T-cell (primary cell): ENCODE measurements at places on chromosomes 2 and 18.

DNA sequence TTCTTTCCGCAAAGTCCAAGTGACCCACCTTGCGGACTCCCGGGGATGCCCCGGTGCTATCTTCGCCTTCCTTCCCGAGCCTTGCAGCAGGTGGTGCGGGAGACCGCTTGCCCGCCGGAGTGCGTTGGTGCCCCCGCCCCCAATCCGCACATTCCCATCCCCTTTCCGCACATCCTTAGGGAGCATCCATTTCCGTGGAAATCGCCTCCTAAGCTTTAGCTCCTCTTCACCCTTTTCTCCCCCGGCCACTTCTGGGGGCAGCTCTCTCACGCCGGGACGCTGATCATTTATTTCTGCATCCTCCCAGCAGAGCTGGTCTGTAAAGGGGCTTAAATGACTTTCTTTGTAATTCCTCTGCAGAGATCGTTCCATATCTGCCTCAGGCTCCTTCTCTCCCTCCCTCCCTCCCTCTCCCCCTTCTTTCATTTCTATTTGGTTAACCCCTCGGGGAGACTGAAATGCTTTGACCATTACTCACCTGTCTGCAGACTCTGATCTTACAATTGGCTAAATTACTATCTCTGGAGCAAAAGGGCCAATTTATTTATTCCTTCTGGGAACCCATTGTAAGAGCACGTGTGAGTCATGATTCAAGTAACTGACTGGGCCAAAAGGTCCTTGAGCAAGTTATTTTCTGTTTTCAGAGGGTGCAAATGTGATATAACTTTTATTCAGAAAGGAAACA lies 1.3 kb upstream of the LYPD1 start:
- no peak for DNase-seq

GRCh38 chr2:187302116-187302515 lies 145.9 kb downstream of the CALCRL start:
- no peak for DNase-seq

GRCh38 chr2:119259296-119259860 lies 35.7 kb downstream of the STEAP3 start:
- DNase-seq, result no peak

GRCh38 chr2:19753818-19754217 lies 148.0 kb downstream of the TTC32 start:
- no peak for DNase-seq

DNA sequence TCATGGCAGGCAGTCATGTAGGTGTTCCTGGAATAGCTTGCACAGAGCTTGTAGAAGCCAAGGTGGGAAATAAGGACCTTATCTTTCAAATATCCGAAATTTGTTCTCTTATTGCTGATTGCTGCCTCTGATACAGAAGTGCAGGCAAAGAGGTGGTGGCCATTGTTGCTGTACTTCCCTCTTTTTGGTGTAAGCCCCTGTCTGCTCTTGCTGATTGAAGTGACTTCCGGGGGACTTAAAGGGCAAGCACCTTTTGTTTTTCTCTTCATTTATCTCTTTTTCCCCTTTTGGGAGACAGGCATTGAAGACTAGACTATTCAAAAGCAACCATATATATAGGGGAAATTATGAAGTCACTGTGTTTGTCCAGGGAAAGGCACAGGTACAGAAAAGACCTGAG lies 131.6 kb upstream of the OTX1 start:
- DNase-seq, result no peak

DNA sequence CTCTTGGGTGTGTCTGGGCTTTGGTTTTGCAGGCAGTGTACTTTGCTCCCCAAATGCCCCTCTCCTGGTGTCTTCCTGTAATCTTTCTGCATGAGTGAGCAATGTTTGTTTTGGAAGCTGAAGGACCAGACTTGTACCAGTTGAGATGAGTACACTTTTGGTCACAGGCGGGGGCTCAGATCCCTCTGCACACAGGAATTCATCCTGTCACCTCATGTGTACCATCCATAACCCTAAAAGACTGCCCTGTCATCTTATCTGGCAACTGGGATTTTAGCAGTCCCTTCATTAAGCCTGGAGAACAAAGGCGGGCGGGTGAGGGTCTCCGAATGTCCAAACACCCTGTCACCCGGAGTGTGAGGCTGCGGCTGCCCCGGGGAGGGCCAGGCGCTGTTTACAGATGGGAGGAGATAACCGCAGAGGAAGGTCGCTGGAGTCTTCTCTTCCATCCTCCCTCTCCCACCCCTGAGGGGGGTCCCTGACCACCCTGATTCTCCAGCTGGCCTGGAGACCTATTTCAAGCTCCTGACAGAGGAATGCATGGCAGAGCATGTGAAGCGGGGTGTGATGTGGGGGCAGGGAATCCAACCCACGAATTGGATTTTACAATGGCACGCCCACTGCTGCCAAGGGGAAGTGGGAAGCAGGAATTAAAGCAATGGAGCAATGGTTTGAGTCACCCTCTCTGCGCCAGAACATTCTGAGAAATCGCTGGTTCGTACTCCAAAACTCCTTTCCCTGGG lies 158.2 kb upstream of the MYCN start:
- DNase-seq, result no peak

DNA sequence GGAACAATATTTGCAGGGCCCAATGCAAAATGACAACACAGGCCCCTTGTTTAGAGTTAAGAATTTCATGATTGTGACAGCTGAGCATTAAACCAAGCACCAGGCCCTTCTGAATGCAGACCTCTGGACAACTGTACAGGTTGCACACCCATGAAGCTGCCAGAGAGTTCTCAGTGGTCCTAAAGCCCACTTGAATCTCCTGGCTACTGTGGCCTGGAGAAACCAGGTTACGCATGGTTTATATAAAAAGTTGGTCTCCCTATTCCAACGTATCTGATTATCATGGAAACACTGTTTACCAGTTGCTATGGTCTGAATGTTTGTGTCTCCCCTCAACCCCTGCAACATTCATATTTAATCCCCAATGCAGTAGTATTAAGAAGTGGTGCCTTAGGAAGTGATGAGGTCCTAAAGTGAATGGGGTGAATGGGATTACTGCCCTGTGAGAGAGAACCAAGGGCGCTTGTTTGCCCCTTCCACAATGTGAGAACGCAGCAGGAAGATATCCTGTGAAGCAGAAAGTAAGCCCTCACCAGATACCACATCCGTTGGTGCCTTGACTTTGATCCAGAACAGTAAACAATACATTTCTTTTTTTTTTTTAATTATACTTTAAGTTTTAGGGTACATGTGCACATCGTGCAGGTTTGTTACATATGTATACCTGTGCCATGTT lies 48.0 kb upstream of the ANXA4 start:
- DNase-seq, result peak; percentile 23

DNA sequence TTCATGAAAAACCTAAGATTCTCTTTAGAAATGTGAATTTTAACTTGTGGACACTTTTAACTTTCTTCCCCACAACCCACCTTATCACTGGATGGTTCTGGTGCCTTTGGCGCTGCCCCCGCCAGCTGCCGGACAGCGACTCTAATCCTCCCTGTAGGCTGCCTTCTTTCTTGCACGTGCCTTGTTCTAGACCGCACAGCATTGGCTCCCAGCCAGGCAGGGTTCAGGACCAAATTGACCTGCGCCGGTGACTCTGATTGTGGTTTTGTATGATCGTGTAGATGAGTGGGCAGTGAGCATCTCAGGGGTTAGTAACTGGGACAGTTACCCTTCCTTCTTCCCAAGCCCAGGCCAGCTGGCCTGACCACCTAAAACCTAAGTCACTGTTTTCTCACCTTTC lies 106.8 kb downstream of the ASAP2 start:
- no peak for DNase-seq

GRCh38 chr2:68251187-68251854 lies 1.0 kb downstream of the PPP3R1 start:
- DNase-seq, result peak; percentile 71

GRCh38 chr2:113198790-113199612 lies 25.2 kb downstream of the PSD4 start:
- DNase-seq, result peak; percentile 74

DNA sequence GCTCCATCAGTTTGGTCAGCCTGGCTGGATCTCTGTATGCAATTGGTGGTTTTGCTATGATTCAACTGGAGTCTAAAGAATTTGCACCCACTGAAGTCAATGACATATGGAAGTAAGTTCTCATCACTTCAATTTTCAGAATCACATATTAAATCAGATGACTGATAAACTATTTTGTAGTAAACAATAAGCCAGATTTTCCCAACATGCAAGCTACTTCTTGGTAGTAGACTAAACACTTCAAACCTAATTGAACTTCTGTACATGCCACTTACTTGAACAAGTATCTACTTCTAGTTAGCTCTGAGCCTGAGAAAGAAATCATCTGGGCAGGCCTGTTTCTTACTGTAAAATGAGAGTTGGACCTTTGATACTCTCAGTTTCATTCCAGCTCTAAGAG lies 11.4 kb downstream of the KLHL41 start:
- DNase-seq, result no peak

DNA sequence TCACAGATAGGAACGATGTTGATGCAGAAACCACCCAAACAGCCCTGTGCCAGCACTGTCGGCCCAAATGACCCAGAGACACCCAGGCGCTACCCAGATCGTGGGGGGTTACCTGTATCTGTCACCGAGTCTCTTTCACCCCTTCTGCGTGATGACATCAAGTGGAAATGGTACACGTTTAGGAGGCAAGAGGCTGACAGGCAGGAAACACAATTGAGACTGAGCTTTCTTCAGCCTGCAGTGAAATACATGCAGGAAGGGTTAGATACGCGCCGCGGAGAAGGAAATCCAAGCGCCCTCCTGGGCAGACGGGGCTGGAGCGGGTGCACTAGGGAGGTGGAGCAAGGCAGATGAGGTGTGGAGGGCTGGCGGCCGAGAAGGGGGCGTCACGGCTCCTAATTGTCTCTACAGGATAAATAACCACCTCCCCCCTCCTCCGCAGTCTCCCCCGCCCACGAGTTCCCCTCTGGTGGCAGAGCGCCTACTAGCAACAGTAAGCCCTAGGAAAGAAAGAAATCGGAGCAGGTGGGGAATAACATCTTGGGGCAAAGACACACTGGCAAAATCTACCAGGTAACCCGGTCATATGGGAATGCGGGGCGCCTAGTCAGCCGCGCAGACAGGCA lies at the start of gene RNF152:
Gene RNF152 (minus strand): TSS at position 325 of the 626 bp plus-strand sequence. CDS start 76,544 bp downstream, outside the sequence.
- peak; percentile 20 for DNase-seq

DNA sequence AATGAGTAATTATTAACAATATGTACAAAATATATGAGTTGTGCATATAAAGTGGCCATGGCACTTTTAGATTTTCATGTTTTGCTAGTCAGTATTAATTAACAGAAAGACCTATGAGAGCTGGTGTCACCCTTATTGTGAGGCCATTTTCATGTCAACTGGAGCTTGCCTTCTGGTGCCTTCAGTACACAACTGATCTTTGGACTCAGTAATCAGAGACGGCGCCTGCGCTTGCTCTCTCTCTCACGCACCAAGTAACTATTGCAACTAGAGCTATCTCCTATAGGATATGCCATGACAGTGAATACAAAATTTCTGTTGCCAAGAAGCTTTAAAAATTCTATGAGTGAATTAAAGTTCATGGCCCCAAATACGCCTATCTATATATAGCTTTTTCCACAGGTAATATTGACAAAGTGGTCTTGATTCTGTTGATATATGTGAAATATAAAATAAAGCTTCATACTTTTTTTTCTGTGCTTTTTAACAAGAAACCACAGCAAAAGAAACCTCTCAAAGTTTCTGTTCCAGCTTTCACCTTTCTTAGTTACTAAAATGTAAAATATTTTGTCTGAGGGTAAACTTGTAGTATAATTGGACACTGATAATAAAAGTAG lies 2.9 kb downstream of the SERTAD2 start:
- no peak for DNase-seq

DNA sequence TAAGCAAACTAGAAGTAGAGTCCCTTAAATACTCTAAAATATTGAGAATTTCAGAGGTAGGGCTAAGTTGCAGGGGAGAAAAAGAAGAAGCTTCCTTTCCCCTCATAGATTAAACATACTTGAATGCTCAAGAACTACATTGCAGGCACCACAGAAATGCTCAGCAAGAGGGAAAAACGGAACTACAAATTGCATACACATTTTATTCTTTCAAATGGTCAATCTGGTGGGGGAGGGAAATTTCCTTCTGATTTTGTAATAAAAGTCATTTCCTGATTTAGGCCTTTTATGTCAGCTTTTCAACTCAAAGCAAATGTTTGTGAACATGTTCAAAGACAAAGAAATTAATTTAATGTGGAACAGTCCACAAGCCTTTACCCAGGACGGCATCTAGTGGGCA lies 33.0 kb downstream of the FARSB start:
- no peak for DNase-seq
